ENCODE measurements at places on chromosomes 13 and 19.
A peak's percentile ranks its signal among the peaks of the same experiment; 100 is the strongest.

DNA sequence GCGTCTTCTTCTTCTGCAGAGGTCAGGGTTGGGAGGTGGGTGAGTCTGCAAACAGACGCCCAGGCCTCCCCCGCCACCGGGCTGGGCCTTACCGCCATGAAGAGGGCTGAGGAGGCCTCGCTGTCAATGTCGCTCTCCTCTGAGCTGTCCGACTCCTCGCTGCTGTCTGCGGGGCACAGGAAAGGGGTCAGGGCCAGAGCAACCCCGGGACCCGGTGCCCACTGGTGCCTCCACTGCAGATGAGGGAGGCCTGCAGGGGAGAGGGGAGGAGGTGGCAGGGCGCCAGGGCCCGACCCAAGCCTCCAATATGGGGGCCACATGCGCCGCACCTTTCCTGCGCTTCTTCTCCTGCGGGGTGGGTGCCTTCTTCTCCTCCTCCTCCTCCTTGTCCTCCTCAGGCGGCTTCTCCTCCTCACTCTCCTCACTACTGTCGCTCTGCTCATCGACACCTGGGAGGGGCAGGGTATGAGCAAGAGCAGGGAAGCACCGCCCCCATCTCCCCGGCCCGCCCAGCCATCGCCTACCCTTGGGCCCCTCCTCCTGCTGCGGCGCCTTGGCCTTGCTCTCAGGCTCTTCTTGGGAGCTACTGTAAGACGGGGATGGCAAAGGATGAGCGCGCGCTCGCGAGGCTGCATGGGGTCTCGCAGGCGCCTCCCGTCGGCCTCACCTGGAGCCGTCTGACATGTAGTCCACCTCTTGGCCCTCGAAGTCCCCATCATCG, 5.5 kb upstream of the PSPN start:
- DNase-seq = no peak

DNA sequence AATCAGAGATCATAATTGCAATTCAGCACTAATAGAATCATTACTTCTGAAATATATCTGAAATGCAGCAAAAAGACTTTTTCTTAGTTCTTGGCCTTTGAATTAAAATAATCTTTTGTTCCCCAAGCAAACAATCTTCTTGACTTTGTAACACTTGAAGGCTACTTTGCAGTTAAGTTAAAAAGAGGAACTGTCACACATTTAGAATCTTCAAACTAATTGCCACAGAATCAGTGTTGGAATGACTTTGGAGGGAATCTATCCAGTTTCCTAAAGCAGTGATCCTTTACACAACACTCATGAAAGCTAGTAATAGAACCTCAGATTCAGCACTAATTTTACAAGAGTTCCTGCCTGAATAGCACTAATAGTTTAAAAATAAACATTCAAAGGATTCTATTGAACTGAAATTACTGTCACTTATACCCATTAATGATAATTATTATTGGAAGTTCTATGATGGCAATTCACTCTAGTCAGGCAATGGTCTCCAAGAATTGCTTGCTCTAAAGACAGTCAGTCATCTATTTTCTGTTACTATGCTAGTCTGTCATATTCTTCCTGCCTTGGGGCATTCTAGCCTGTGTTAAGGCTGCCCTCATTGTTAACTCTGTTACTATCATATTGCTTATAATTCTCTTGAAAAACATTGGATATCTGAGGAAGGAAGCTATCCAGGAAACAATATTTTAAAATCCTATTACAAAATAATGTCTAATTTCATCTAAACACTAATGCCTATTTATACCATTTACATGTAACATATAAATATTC, 362.4 kb downstream of the DIAPH3 start:
- DNase-seq = no peak

DNA sequence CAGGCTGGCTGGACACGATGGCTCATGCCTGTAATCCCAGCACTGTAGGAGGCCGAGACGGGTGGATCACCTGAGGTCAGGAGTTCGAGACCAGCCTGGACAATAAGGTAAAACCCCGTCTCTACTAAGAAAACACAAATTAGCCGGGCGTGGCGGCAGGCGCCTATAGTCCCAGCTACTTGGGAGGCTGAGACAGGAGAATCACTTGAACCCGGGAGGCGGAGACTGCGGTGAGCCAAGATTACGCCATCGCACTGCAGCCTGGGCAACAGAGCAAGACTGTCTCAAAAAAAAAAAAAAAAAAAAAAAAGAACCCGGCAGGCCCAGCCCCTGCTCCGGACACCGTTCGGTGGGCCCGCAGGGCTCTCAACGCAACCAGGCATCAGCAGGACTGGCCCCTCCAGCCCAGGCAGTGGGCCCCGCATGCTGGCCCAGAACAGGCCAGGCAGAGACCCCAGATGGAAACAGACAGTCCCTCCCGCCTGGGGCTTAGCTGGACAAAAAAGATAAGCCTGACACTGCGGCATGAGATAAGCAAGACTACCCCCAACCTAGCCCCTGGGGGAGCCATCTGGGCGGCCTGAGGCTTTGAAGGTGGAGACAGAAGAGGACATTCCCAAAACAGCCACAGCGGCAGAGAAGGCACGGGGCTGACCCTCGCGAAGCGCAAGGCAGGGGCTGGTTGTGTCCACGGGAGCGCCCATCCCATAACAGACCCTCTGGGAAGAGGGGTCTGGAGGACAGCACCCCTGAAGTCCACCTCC, 11.6 kb downstream of the REXO1 start:
- no peak for DNase-seq

DNA sequence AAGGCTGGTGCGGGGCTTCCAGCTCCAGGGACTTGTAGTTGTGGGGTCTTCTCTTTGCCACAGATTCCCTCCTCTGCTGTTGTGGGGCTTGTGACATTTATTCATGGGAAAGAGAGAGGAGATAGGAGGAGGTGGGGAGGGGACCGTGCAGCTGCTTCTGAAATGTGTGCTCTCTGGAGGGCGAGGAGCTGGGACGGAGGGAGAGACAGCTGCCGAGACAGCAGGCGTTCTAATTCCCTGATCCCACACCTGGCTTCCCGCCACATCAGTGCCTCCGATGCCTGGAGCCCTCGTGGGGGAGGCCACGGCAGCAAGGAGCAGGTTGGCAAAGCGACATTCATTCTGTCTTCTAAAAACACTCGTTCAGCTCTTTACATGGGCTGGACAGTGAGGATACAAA, 164.4 kb downstream of the USP12 start:
- DNase-seq = no peak

- peak; percentile 70 for DNase-seq
These were observed 2.2 kb downstream of the FLT3LG start for GRCh38 chr19:49475995-49476880.

DNA sequence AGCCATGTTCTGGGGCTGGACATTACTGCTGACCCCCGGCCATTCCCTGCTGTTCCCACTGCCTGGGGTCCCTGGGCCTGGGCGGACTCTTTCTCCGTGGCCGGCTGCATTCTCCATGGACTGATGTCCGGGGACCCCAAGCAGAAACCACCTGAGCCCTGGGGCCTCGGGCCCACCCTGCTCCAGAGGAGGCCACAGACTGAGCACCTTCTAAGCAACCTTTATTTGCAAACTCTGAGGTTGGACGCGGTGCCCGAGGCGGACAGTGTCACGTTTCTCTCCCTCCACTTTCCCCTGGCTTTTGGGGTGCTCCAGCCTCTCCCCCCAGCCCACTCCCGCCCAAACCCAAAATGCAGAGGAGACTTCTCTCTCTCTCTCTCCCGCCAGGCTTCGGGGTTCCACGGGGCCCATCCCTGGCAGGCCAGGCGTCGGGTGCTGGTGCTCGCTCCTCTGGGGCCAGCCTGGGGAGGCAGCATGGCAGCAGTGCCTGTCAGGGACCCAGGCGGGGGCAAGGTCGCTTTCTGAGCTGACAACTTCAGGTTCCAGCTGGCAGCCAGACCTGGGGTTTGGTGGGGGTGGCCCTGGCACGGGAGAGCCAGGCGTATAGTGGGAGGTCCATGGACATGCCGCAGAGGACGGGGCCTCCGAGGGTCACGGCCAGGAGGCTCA, 2.3 kb upstream of the C19orf25 start:
- DNase-seq = no peak

GRCh38 chr13:59458908-59459579, 704.7 kb downstream of the DIAPH3 start:
- no peak for DNase-seq

DNA sequence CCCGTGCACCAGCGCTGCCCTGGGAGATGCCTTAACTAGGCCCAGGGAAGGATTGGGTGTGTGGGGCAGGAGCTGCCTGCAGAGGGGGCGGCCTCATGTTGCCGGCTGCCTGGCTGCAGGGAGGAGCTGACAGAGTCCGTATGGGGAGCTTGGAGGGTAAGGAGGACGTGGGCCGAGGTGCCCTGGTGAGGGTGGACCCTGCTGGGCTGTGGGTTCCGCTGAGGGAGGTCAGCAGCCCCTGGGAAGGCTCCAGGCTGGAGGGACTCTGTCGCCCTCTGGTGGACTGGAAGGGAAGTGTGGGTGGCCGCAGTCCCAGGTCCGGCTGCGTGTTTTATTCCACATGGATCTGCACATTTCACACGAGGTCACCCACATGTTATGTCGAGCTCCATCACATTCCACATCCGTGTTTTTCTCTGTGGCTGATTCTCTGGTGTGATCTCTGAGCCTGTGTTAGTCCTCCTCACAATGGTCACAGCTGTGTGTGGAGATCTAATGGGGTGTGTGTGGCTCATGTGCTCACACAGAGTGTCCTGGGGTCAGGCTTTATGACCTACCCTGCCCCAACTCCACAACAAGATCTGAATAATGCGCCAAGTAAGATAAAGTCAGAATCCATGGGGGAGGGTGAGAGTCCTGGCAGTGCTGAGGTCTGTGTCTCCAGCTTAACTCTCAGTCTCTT, 1.8 kb upstream of the CEACAM8 start:
- DNase-seq = peak; percentile 34

DNA sequence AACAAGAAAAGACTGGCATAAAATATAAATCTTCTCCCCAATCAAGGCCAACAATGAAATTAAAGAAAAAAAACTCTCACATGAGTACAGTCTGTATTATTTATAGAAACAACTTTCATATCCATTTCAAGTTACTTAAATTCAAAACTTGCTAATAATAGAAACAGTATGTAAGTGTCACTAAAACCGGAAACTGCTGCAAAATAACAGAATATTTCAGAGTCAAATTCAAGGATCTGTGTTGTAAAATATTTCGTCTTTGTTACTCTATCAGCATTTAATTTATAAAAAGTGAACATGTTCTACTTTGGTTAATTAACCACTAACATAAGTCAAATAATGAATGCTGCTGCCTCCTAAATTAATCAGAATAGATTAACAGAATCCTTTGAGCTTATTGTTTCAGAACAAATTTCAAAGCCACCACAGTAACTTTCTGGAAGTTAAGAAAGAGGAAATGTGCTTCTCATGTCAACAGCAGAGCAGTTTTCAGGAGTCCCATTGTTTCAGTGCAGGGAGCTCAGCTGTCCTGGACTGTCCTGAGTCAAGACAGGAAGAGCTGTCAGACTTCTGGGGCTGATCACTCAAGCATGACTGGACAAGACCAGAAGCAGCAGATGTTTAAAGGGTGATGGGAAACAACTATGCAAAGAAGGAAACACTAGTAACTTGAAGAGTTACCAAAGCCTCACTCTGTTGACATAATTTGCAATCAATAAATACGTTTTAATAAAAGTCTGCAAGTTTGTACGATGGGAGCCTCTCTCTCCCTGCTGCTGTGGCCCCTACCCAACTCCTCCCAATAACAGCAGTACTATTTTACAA, 76.9 kb downstream of the FOXO1 start:
- no peak for DNase-seq

DNA sequence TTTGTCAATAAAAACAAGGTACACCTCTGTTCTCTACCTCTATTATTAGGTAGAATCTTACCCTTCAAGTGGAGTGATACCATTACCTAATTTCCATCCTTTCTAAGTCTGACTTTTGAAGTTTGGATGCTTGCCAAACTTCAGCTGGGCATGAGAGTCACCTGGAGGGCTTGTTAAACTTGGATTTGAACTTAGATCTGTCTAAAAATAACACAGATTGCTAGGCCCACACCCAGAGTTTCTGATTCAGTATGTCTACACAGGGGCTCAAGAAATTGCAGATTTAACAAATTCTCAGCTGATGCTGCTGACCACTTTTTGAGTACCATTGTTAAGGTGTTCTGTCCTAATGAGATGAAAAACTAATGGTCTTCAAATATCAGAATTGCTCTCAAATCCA, 512.2 kb downstream of the LMO7 start:
- no peak for DNase-seq

- no peak for DNase-seq
These were observed 11.0 kb upstream of the ZNF492 start for GRCh38 chr19:22622901-22623840.

DNA sequence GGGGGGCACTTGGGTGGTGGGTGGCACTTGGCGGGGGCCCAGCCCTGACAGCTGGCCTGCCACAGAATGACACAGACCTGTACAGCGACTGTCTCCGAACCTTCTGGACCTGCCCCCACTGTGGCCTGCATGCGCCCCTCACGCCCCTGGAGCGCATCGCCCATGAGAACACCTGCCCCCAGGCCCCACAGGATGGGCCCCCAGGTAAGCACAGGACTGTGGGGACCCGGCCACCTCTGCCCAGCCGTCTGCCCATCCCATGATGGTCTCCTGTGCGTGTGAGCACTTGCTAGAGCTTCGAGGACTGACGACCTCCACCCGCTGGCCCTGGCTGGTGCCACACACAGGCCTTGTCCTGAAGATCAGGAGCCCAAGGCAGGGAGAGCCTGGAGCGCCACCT, 32.0 kb downstream of the DHX34 start:
- DNase-seq = no peak

DNA sequence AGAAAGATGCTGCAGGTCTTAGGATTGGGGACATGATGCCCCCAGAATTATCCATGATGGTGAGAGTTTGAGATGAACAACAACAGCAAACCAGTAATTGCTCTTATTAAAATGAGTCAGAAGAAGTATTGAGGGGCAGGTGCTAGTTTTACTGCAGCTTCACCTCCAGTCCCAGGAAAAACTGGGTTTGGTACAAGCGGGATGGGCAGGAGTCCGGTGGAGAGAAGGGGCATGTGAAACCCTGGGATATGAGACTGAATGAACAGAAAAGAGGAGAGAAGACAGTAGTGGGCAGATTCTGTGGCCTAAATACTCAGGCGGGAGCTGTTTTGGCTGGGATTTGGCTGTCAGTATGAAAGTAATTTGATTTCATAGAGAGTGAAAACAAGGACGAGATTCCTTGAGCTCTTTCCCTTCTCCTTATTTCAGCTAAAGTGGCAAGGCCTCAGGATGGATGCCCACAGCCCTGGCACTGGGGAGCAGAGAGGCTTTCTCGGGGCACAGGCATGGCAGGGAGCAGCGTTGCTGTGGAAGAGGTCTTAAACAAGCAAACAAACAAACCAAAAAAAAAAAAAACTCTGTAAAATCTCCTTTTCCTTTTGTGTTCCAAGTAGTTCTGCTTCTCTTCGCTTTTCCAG, 30.7 kb downstream of the NFIX start:
- DNase-seq = no peak
